ENCODE measurements at places on chromosomes 6 and 20. TPM values are rescaled to one million over a fixed set of nuclear protein-coding genes. Genes with fewer than 3 reads are reported as not detected.

STMND1 gene
- 3.0 TPM for polyA plus RNA-seq

PSORS1C1 gene
- polyA plus RNA-seq: 2.0 TPM

GNAS-AS1 gene
- 0.34 TPM for polyA plus RNA-seq

CTAGE9 gene
- not detected for polyA plus RNA-seq

CYB5R4 gene
- polyA plus RNA-seq: 9.8 TPM

PRRT1 gene
- polyA plus RNA-seq: 5.6 TPM

RTF2 gene
- polyA plus RNA-seq: 74.3 TPM

TREM1 gene
- 12.9 TPM for polyA plus RNA-seq

TFAP2D gene
- not detected for polyA plus RNA-seq

ZSCAN12 gene
- 1.0 TPM for polyA plus RNA-seq

MLN gene
- polyA plus RNA-seq: not detected

RSPH4A gene
- 0.15 TPM for polyA plus RNA-seq

RCAN2 gene
- polyA plus RNA-seq: 1.9 TPM

FOXP4 gene
- 8.3 TPM for polyA plus RNA-seq

TRAM2 gene
- polyA plus RNA-seq: 4.5 TPM

PROCR gene
- 83.3 TPM for polyA plus RNA-seq

TRIM40 gene
- not detected for polyA plus RNA-seq

KCNK5 gene
- polyA plus RNA-seq: 2.5 TPM

CLPSL1 gene
- not detected for polyA plus RNA-seq

ZNF311 gene
- polyA plus RNA-seq: 0.29 TPM

AIF1 gene
- polyA plus RNA-seq: 180 TPM

THBS2 gene
- 2.6 TPM for polyA plus RNA-seq

EBF4 gene
- 4.3 TPM for polyA plus RNA-seq

DUSP22 gene
- polyA plus RNA-seq: 58.3 TPM

SLC26A8 gene
- polyA plus RNA-seq: 0.43 TPM

BHLHE23 gene
- polyA plus RNA-seq: not detected

RIPOR3 gene
- polyA plus RNA-seq: 23.7 TPM

CYP39A1 gene
- 1.7 TPM for polyA plus RNA-seq

SRMS gene
- polyA plus RNA-seq: not detected

AARS2 gene
- polyA plus RNA-seq: 3.1 TPM

WFDC12 gene
- polyA plus RNA-seq: not detected

ARHGAP40 gene
- 0.02 TPM for polyA plus RNA-seq

PPP1R14C gene
- polyA plus RNA-seq: 0.58 TPM

PPIL6 gene
- 0.34 TPM for polyA plus RNA-seq

MUC22 gene
- not detected for polyA plus RNA-seq

CNBD2 gene
- 4.0 TPM for polyA plus RNA-seq

HAO1 gene
- not detected for polyA plus RNA-seq

DUSP15 gene
- 1.5 TPM for polyA plus RNA-seq
